ENCODE measurements at places on chromosomes 13 and 19.

- no peak for DNase-seq
Observed at GRCh38 chr13:112200200-112200599, 133.3 kb downstream of the SOX1 start.

- no peak for DNase-seq
Observed at GRCh38 chr13:98632961-98633360, 56.1 kb upstream of the STK24 start.

GRCh38 chr19:41595258-41595889 is 19.4 kb downstream of the CEACAM21 start:
- peak; percentile 58 for DNase-seq

DNA sequence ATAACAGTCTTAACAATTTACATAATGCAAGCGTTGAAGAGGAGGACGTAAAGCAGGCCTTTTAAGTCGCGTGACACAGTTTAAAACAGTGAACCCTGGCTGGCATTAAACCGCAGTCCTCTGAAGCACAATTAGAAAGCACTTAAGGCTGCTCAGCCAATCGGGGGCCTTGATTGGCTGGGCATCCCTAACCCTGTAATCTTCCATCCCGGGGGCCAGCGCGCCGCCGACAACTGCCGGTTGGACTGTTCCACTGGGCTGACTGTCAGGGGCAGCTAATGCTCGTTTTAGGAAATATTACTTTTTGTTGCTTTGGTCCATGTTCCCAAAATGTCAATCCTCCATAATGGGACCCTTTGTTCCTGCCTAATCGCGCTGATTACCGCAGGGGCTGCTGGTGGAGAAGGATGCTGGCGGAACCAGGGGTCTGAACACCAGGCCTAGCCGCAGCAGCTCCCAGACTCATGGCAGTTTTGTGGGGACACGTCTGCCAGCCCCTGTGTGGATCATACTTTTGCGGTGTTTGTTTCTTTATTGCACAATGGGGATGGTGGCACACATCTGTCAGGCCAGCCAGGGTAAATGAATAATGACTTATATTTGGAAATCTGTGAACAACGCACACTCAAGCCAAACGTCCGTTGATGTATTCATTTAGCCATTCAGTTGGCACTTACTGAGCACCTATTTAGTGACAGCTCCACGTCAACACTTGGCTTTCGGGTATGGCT is 127.1 kb upstream of the SPACA7 start:
- DNase-seq: no peak

DNA sequence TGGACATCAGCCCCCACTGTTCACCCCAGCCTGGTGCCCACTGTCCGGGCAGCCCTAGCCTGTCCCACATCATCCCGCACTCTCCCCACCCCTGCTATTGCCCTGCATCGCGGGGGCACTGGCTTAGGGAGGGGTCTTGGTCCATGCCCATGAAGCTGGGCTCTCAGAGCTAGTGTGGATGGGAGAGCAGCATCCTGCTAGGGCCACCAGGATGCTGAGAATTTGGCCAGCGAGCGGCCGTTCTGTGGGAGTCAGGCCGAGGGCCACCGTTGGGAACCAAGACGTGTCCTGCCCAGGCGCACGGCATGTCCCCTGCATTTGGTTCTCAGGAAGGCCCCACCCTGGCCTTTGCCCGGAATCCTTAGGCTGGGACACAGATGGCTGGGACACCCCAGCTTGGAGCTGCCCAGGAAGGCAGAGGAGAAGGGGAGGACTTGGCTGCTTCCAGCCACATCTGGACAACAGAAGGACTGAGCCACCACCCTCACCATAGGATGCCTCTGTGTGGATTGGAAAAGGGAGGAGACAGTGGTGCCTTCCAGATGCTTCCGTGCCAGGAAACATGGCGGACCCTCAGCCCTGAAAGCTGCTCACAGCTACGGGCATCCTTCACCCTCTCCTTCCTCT is 14.6 kb downstream of the ADGRE5 start:
- no peak for DNase-seq

DNA sequence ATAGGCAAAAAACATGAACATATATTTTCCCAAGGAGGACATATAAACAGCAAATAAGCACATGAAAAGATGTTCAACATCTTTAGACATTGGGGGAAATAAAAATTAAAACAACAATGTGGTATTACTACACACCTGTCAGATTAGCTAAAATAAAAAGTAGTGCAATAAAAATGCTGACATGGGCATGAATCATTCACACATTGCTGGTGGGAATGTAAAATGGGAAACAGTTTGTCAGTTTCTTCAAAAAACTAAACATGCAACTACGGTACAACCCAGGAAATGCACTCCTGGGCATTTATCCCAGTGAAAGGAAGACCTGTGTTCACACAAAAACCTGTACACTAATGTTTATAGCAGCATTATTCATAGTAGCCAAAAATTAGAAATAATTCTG is 5.3 kb upstream of the SUCLA2 start:
- DNase-seq: no peak
